ENCODE measurements at places on chromosomes 12 and 14. TPM values are rescaled to one million over a fixed set of nuclear protein-coding genes. Genes with fewer than 3 reads are reported as not detected.

Gene ADAM21
- 0.25 TPM for total RNA-seq

Gene KRT81
- not detected for total RNA-seq

Gene PMCH
- total RNA-seq, result 0.27 TPM

Gene CCDC197
- total RNA-seq, result not detected

DNA sequence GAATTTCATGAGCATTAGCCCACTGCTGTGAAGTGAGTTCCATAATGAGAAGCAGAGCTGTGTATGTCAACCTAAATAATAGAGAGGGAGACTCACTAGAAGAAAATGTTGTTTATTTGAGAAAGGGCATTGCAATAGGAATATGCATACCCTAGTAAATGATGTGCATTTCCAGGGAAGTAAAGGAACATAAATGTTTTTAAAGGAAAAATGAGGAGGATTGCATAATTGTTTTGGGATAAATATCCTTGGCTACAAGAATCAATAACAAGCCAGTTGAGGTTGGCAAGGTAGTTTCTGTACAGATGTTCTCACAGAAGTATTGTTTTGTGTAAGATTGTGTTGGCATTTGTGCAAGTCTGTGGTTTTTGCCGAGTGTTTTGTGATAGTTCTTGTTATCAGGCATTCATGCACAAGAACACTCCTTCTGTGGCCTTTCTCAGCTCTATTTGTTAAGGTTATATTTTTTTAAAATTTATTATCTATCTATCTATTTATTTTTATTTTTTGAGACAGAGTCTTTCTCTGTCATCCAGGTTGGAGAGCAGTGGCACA is 47.1 kb downstream of the EMP1 start:
- peak; percentile 72 for DNase-seq

- DNase-seq, result no peak
These were observed 88.2 kb upstream of the PAWR start for GRCh38 chr12:79778802-79779448.

- DNase-seq, result no peak
These were observed 25.5 kb downstream of the ATF7IP start for GRCh38 chr12:14390870-14391530.

- DNase-seq, result peak; percentile 53
These were observed 135.0 kb upstream of the HIF1A start for GRCh38 chr14:61560323-61560722.
